ENCODE measurements at places on chromosomes 5 and 9. TPM values are rescaled to one million over a fixed set of nuclear protein-coding genes. Genes with fewer than 3 reads are reported as not detected.

Gene ADAMTS6
- 11.9 TPM for total RNA-seq

Gene PELO
- 103 TPM for total RNA-seq

Gene RASGRF2
- total RNA-seq = 5.7 TPM

Gene CANX
- total RNA-seq = 499 TPM

Gene PDE8B
- 4.5 TPM for total RNA-seq

Gene SLC36A3
- total RNA-seq = not detected

Gene INSL4
- not detected for total RNA-seq

Gene OR1Q1
- not detected for total RNA-seq

Gene TBC1D2
- total RNA-seq = 14.3 TPM

Gene DNAJB5
- 6.2 TPM for total RNA-seq

Gene IFNK
- not detected for total RNA-seq

Gene PTGES
- 1.3 TPM for total RNA-seq
